ENCODE measurements at places on chromosomes 2 and 18.

- no peak for DNase-seq
Observed at GRCh38 chr2:117850461-117850860, 36.0 kb downstream of the DDX18 start.

DNA sequence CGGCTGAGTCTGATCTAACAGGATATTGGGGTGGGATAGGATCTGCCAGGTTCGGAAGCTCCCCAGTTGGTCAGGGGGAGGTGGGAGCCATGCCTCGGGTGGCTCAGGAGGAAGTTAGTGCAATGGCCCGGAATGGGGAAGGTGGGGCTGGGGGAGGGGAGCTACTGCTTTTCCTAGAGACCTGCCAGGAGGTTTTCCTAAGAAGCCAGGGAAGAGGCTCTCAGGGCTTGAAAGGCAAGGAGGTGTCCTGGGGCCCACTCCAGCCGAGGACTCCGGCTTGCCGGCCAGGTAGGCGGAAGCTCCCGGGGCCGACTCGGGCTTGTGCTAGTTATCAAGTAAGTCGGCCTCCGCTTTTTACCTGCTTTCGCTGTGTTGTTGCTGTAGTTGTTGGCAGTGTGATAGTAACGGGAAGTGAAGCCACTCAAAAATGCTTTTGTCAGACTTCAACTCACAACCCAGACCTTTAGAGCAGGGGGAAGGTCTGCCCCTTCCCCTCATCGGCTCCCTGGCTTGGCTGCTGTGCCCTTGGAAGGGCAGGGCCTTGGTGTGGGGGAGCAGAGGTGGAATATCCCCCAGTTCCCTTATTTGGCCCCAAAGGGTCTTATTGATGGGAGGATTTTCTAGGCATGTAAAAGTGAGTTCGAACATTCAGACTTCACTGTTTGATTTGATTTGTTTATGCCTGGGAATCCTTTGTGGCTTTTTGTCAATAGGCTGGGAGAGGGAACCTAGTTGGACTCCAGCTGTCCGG, 5.4 kb downstream of the GDF7 start:
- DNase-seq, result no peak

DNA sequence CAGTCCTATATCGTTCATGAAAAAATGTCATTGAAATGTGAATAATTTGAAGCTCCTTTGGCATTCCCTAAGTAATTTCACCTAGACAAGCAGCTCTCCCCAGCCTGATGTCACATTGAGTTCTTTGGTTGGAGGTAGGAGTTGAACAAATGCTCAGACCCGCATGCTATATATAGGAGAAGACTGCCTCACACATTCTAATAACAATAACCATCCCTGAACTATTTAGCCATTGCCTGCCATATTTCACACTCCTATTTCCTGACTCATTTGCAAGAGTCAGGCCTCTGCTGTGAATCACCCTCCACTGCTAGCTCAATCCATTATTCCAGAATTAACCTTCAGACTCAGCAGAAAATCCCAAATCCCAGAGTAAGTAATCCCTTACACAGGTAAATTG, 256.6 kb upstream of the ACVR2A start:
- no peak for DNase-seq

GRCh38 chr2:214203214-214203613, 207.6 kb upstream of the VWC2L start:
- DNase-seq, result no peak

DNA sequence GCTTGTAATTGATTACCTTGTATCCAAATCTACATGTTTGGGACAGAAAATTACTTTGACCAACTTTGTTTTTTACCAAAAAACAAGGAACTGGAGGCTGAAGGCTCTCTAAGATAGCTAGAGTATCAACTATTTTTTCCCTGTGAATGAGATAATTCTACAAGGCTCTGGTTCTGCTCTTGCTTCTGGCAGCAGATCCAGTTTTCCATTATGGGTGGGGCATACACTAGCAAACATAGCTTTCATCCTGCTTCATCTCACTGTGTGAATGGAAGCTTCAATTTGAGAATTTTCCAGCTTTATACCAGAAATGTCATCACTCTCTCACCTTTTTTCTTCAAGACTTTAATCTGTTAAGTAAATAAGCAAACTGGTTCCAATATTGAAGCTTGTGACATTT, 249.7 kb downstream of the RPRM start:
- DNase-seq, result no peak

- DNase-seq, result no peak
Observed at GRCh38 chr2:174335988-174336500, 1.3 kb downstream of the SP9 start.

- no peak for DNase-seq
Observed at GRCh38 chr18:22302144-22302543, 115.6 kb downstream of the CTAGE1 start.

GRCh38 chr18:23151414-23152099, 16.3 kb downstream of the CABLES1 start:
- no peak for DNase-seq

GRCh38 chr18:13221869-13222855, 3.6 kb downstream of the LDLRAD4 start:
- no peak for DNase-seq

- DNase-seq, result no peak
Observed at GRCh38 chr2:85394976-85395375, 15.2 kb downstream of the CAPG start.

- DNase-seq, result no peak
Observed at GRCh38 chr2:136141510-136142149, 23.7 kb upstream of the CXCR4 start.

- no peak for DNase-seq
Observed at GRCh38 chr18:24850532-24850931, 390.1 kb downstream of the HRH4 start.

- DNase-seq, result no peak
Observed at GRCh38 chr2:8641301-8641965, 40.4 kb upstream of the ID2 start.

GRCh38 chr2:70723286-70723885, 44.6 kb downstream of the ADD2 start:
- no peak for DNase-seq

- DNase-seq, result no peak
Observed at GRCh38 chr2:178843697-178844096, 36.5 kb upstream of the TTN start.

GRCh38 chr2:230920167-230920566, 4.9 kb downstream of the GPR55 start:
- no peak for DNase-seq

DNA sequence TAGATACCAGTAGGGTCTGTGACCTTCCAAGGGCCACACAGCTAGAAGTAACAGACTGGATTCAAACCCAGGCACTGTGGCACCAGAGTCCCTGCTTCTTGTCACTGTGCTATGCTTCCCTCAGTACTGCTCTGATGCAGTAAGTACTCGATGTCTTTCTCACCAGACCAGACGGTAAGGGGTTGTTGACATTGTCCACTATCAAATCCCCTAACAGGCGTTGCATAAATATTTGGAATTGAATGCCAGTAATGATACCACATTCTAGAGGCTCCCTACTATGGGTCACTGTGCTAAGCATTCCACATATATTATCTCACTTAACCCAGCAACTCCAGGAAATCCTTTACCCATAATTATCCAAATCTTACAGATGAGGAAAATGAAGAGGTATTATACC, 223.1 kb downstream of the C1D start:
- DNase-seq, result no peak

- DNase-seq, result no peak
Observed at GRCh38 chr2:227613272-227613660, 1.4 kb downstream of the SCYGR3 start.

- no peak for DNase-seq
Observed at GRCh38 chr2:15938803-15939555, 1.4 kb upstream of the MYCN start.

- DNase-seq, result no peak
Observed at GRCh38 chr18:77015169-77015568, 117.4 kb downstream of the MBP start.

- no peak for DNase-seq
Observed at GRCh38 chr2:27902098-27902497, 11.6 kb downstream of the BABAM2 start.

GRCh38 chr2:199452260-199452990, 5.3 kb downstream of the SATB2 start:
- no peak for DNase-seq

DNA sequence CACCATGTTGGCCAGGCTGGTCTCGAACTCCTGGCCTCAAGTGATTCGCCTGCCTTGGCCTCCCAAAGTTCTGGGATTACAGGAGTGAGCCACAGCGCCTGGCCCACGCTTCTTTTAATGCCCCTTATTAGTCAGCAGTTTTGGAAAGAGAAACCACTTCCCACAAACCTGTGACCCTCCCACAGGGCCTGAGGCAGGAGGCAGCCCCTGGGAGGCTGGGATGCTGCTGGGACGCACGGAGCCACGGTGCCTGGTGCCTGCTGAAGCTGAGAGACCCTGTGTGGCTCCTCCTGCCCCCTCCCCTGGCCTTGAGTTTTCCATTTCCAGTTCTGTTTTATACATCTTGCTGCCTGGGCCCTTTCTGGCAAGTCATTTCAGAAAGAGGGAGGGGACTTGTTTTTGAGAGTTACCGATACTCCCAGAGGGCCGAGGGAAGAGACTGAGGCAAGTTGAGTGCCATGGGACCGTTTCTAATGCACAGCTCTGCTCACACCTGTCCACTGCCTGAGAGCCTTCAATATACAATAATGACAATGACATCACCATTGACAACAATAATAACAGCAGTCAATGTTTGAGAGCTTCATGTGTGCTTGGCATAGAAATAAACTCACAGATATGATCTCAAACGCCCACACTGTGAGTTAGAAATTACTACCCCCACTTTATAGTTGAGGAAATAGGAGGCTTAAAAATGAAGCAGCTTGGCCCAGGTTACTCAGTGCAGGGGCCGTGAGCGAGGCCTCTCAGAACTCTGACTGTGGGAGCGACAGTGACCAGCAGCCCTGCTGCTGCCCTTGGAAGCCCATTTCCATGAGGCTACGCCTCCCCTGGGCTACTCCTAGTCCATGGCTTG, 78.1 kb upstream of the YWHAQ start:
- peak; percentile 17 for DNase-seq

- no peak for DNase-seq
Observed at GRCh38 chr18:78611869-78612268, 367.7 kb upstream of the SALL3 start.

GRCh38 chr18:35167857-35168256, 73.0 kb upstream of the ZNF397 start:
- DNase-seq, result no peak

DNA sequence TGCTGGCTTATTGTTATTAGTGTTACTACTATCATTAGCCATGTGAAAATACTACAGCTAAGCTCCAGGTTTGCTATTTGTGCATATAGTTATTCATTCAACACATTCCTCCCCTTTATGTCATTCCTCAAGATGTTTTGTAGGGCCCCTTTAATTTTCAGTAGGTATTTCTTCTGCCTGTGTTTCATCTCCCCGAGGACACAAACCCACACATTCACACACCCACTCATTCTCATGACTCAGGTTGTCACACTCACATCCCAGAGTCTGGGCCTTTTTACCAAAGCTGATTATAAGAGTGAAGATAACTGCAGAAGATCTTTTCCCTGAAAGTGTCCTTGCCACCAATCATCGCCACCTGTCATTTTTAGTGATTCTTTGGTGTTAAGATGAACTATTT, 68.6 kb upstream of the SPOPL start:
- no peak for DNase-seq

GRCh38 chr2:56671973-56672569, 488.3 kb downstream of the CCDC85A start:
- DNase-seq, result no peak

- no peak for DNase-seq
Observed at GRCh38 chr2:239251971-239252370, 148.8 kb downstream of the HDAC4 start.

GRCh38 chr18:53261241-53261640, 921.2 kb downstream of the DCC start:
- no peak for DNase-seq

All from stimulated activated CD8-positive, alpha-beta memory T cell treated with anti-CD3 and anti-CD28 coated beads, Interleukin-7, amount 100 ng/mL, for 48 hours (primary cell).